DMS79 (cell line): ENCODE measurements at places on chromosomes 1 and 21.

DNA sequence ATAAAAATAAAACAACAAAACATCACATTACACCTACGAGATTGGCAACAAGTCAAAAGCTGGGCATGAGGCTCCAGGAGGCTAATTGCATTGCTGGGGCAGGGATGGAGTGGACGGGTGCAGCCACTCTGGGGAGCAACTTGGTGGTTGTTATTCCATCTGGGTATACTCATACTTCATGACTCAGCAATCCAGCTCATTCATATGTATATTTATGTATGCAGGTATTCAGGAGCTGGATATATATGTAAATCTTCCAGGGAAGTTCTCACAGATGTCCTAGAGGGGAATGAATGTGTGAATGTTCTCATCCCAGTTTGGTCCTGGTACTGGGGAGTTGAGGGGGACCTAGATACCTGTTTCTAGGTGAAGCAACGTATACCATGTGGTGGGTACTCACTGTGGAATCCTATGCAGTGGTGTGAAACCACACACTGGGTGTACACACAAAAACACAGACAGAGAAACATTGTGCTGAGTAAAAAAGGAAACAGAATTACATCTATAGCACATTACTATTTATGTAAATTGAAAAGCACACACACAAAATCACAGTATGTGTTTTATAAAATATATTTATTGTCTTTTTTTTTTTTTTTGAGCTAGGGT, 79.7 kb upstream of the RAB4A start:
- no peak for DNase-seq

GRCh38 chr1:151157067-151157531, 650 bp downstream of the TNFAIP8L2 start:
- no peak for DNase-seq

- DNase-seq = no peak
Observed at GRCh38 chr1:23667411-23667810, 24.2 kb upstream of the RPL11 start.

- no peak for DNase-seq
Observed at GRCh38 chr1:230222678-230223077, 155.6 kb downstream of the GALNT2 start.
